ENCODE measurements at places on chromosomes 12 and 14.

- DNase-seq, result no peak
Measured at GRCh38 chr12:94488463-94488862, 28.8 kb upstream of the CEP83 start.

- no peak for DNase-seq
Measured at GRCh38 chr14:71654810-71655209, 277.4 kb upstream of the RGS6 start.

GRCh38 chr12:92248977-92249376 lies 103.3 kb upstream of the BTG1 start:
- no peak for DNase-seq

GRCh38 chr12:121514184-121514742 lies 66.6 kb downstream of the KDM2B start:
- no peak for DNase-seq

DNA sequence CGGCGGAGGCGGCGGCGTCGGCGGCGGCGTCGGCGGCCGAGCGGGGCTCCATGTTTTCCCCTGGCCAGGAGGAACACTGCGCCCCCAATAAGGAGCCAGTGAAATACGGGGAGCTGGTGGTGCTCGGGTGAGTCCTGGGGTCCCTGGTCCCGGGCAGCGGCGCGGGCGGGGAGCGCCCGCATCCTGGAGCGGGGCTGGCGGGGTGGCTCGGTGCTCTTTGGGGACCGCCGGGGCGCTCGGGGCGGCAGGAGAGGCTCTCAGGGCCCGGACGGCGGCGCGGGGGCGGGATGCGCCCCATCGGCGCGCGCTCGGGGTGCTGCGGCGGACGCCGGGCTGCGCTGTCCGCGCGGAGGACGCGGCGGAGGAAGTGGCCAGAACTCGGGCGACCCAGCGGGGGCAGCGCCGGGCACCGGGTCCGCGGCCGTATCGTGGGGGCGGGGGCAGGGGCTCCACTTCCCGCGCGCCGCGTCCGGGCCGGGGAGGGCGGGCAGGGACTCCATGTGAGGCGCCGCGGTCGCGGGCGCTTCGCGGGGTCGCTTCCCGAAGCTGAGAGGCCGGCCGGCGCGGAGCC lies 485 bp downstream of the PELI2 start:
- peak; percentile 25 for DNase-seq

DNA sequence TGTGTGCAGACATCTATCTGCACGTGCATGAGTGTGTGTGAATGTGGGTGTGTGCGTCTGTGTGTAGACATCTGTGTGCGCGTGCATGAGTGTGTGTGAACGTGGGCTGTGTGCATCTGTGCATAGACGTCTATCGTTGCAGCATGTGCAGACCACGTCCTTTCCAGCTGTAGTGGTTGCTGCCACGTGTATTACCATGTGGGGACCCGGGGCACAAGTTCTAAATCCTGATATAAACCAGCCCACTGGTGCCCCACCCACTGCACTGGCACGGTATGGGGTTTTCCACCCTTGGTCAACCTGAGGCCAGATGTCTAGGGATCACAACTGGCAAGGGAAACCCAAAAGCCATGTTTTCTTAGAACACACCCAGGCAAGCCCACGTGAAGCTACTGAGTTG lies 197.0 kb downstream of the ANO2 start:
- no peak for DNase-seq

- DNase-seq, result peak; percentile 65
Measured at GRCh38 chr14:50542941-50543418, 10.6 kb upstream of the MAP4K5 start.

DNA sequence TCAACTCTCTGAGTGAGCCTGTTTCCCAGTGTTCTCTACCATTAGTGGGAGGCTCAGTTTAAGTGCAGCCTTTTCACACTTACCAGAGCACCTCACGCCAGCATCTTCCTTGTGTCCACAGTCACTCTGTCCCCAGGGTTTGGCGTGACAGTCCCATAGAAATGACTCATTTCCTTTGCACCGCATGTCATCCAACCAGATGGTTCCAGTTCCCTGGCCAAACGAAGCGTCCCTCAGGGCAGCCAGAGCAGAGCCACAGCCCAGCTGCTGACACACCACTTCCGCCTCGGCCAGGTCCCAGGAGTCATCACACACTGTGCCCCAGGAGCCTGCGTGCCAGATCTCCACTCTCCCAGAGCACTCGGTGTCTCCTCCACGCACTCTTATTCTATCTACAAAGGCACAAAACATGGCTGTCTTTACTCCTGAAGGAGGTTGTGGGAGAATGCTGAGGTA lies 65.4 kb downstream of the ACSM4 start:
- DNase-seq, result peak; percentile 35

- DNase-seq, result no peak
Measured at GRCh38 chr12:7434670-7435069, 9.3 kb downstream of the CD163L1 start.

DNA sequence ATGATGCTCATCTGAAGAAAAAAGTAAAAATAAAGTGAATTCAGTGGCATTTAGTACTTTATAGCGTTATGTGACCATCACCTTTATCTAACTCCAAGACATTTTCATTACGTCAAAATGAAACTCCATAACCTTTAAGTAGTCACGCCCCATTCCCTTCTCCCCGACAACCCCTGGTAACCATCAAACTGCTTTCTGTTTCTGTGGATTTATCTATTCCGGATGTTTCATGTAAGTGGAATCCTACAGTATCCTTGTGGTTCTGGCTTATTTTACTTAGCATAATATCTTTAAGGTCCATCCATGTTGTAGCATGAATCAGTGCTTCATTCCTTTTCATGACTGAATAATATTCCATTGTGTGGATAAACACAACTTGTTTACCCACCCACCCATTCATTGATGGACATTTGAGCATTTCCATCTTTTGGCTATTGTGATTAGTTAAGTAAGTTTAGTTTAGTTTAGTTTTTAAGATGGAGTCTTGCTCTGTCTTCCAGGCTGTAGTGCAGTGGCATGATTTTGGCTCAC lies 18.5 kb upstream of the MAP1LC3B2 start:
- DNase-seq, result peak; percentile 56

DNA sequence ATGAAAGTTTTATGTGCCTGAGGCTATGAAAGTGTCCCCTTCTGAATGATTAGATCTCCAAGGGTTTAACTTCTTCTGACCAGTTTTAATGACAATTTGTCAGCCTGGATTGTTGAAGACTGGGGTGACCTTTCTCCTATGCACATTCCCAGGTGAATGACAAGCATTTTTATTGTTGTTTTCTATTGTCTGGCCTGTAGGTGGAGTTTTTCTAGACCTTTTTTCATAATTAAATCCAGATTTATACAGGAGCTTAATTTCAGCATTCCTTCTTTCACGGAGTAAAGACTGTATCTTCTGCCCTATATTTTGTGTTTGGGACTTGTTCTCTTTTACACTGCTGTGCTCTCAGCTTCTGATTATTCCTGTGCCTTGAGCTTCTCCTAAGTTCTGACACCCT lies 125.0 kb upstream of the FAR2 start:
- no peak for DNase-seq

GRCh38 chr12:82708061-82708879 lies 21.6 kb downstream of the TMTC2 start:
- DNase-seq, result peak; percentile 34

DNA sequence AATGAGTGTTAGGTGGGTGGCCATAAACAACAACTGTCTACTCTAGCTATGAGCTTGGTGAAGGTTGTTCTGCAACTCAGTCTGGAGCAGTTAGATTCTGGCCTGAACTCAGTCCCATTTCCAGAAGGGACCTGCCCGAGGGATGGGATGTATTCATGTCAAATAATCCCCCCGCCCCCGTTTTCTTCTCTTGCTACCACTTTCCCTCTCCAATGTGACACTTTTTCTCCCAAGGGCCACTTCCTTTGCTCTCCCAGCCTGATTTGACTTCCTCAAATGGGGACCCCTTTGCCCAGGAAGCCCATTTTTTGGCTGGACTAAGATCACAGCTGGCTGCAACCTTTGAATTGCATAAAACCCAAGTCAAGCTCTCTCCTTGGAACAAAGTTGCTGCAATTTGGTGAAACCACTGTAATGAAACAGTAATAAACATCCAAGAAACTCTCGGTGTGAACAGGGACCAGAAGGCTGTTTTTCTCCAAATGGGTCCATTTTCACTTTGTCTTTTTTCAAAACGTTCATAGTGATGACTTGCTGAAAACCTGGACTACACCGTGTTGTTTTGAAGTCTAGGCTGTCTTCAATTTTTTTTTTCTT lies 137.2 kb upstream of the GSC start:
- DNase-seq, result peak; percentile 29

DNA sequence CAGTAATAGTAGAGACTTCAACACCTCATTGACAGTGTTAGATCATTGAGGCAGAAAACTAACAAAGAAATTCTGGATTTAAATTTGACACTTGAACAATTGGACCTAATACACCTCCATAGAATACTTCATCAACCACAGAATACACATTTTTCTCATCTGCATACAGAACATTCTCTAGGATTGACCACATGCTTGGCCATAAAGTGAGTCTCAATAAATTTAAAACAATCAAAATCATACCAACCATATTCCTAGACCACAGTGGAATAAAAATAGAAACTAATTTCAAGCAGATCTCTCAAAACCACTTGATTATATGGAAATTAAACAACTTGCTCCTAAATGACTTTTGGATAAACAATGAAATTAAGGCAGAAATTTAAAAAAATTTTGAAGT lies 82.3 kb downstream of the SLC38A4 start:
- DNase-seq, result peak; percentile 71

- DNase-seq, result no peak
Measured at GRCh38 chr12:10919809-10920208, 9.2 kb upstream of the PRH2 start.

Measured in AG10803 (cell line).